ENCODE measurements at places on chromosomes 12 and 14.

DNA sequence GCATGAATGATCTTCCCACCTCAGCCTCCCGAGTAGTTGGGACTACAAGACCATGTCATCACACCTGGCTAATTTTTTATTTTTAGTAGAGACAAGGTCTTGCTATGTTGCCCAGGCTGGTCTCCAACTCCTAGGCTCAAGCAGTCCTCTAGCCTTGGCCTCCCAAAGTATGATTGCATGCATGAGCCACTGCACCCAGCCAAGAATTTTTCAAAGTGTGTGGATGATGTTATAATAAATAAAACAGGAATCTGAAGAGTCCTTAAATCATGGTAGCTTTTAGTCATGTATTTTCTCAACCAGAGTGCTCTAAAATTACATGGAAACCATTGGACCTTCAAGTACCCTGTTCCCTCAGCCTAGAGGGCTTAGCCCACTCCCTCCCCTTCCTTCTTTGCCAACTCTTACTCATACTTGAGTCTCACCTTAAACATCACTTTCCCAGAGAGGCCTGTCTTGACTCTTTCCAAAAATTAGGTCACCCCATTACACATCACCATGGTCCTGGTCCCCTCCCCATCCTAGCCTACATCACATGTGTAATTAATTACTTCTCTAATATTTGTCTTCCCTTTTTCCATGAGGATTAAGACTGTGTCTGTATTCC lies 52.2 kb upstream of the BICDL1 start:
- DNase-seq, result no peak

DNA sequence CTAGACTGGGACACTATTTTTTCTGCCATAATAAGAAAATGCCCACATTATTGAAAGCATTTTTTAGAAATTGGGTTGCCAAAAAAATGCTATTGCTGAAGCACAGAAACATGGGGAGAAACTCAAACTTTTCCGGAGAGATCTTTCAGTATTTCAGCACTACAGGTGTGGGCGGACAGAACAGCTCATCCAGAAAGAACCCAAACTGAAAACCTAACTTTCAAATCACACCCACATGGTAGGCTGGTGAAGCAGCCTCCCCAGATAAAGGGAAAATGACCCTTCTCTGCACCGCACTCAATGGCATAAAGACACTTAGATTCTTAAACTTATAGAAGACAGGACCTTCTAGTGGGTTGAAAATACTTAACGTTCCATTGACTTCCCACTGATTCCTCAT lies 62.3 kb upstream of the TMPO start:
- no peak for DNase-seq

- no peak for DNase-seq
Observed at GRCh38 chr12:9388379-9388778, 180.2 kb upstream of the PZP start.

- no peak for DNase-seq
Observed at GRCh38 chr14:75504411-75504810, 17.9 kb upstream of the BATF start.

- DNase-seq, result no peak
Observed at GRCh38 chr14:69356903-69357543, 41.1 kb downstream of the ERH start.

- no peak for DNase-seq
Observed at GRCh38 chr12:107679336-107679735, 6.3 kb upstream of the PWP1 start.

DNA sequence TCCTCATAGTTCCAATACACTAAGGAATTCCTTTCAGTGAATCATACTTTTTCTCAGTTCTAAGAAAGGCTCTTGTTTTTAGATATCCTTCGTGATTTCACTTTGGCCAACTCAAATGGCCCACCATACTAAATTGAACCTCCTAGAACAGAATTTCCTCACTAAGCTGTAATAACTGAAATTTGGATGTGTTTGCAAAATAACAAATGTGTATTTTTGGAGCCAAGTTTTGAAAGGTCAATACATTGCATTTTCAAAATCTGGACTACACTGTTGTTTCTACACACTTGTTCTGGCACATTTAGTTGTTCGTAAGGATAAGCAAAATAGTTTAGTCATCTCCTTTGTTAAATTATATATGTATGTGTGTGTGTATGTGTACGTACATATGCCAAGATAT lies 439.0 kb upstream of the STXBP6 start:
- DNase-seq, result no peak

GRCh38 chr12:31203261-31203660 lies 122.7 kb downstream of the SINHCAF start:
- no peak for DNase-seq

DNA sequence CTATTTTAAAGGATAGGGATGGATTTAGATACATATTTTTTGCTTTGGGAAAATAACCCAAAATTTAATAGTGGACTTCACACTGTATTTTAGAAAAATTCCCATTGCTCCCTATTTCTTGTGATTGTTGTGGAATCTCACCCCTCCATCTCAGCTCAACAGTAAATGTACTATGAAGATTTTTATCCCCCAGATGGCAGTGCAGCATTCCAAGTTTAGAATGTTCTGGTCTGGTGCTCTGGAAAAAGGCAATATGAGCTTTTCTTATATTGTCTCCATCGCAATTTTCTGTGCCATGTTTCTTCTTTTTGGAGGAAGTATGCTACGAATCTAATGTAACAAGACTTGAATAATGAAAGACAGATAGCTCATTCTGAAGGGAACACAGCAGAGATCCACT lies 471.7 kb upstream of the SYT1 start:
- no peak for DNase-seq

DNA sequence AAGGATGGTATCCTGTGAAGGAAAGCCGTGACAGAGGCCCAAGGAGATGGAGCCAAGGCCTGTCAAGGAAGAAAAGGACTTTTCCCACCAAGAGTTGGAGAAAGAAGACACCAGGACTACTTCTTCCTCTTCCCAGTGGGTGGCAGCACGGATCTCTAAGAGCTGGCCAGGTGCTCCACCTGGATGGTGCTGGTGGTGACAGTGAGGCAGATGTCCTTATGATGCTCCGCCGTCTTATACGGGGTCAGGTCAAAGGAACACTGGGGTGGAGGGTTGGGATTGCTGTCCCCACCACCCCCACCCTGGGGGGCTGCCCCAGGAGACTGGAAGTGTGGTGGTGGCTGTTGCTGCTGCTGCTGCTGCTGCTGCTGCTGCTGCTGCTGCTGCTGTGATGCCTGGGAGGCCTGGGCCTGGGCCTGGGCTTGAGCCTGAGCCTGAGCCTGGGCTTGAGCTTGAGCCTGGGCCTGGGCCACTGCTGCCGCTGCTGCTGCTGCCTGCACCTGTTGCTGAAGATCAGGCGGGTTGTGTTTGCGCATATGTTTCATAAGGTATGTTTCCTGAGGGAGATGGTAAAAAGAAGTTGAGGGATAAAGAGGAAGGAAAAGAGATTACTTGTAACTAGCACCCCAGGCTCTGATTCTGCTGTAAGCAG lies 4.8 kb upstream of the ING4 start:
- no peak for DNase-seq

DNA sequence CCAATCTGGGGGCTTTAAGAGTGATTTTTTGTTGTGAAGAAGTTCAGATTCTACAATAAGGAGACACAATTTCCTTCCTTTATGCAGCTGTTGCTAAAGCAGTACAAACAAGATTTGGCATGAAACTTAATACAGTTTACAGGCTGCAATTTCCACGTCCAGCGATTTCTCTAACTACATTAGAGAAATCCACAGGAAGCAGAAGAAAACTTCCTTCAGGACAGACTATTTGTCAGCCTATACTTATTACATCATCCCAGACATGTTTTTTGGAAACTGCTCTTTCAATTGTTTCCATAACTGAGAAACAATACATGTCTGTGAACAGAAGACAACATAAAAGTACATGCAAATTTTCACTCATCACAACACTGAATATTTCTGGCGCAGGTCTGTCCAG lies 204.3 kb downstream of the TTC7B start:
- no peak for DNase-seq

Data from effector CD8-positive, alpha-beta T cell (primary cell).